Endodermal cell (in vitro differentiated cells): ENCODE measurements at places on chromosomes 5 and 9. TPM values are rescaled to one million over a fixed set of nuclear protein-coding genes. Genes with fewer than 3 reads are reported as not detected.

GRCh38 chr5:127565586-127566270 is 48.3 kb downstream of the PRRC1 start:
- H3K4me3 ChIP-seq: no peak overlapping the region
- no peaks in the 10 kb centered on the region for H3K27me3 ChIP-seq
- no peak for DNase-seq
- H3K27ac ChIP-seq: no peak overlapping the region
- no peaks in the 10 kb centered on the region for H3K36me3 ChIP-seq

DNA sequence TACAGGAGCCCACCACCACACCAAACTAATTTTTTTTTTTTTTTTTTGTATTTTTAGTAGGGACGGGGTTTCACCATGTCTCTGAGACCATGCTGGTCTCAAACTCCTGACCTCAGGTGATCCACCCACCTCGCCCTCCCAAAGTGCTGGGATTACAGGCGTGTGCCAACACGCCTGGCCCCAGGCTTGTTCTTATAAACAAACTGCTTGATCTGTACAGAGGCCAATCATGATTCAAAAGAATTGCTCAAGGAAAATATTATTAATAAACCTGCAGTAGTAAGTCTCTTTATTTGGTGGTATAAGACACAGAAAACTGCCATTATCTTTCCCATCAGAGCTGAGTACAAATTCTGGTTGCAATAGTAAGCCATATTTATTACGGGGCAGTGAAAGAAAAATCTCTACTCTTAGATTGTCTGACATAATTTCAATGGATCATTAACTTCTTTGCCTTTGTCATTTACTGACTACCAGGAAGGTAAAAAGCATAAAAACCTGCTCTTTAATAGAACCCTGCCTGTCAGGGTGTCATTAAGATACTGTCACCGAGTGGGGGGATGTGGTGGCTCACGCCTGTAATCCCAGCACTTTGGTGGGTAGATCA is 33.3 kb downstream of the RASEF start:
- H3K27ac ChIP-seq: no peak overlapping the region
- H3K4me3 ChIP-seq: no peak overlapping the region
- H3K36me3 ChIP-seq: no peaks in the 10 kb centered on the region
- H3K27me3 ChIP-seq: no peaks in the 10 kb centered on the region
- H3K4me1 ChIP-seq: no peaks in the 10 kb centered on the region

DNA sequence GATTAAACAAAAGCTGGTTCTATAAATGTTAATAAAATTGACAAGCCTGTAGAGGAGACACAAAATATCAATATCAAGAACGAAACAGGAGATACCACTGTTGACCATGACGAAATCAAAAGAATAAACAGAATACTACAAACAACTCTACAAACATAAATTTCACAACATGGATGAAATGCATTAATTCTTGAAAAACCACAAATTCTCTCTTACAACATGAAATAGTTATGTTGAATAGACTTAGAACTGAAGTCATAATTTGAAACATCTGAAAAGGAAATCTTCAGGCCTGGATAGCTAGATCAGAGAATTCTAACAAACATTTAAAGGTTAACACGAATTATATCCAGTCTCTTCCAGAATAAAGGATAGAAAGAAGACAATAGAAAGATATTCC is 6.9 kb upstream of the SPATA31C1 start:
- H3K4me3 ChIP-seq: no peak overlapping the region
- H3K4me1 ChIP-seq: no peaks in the 10 kb centered on the region
- H3K36me3 ChIP-seq: no peaks in the 10 kb centered on the region
- no peak overlapping the region for H3K27ac ChIP-seq
- no peak for DNase-seq

DNA sequence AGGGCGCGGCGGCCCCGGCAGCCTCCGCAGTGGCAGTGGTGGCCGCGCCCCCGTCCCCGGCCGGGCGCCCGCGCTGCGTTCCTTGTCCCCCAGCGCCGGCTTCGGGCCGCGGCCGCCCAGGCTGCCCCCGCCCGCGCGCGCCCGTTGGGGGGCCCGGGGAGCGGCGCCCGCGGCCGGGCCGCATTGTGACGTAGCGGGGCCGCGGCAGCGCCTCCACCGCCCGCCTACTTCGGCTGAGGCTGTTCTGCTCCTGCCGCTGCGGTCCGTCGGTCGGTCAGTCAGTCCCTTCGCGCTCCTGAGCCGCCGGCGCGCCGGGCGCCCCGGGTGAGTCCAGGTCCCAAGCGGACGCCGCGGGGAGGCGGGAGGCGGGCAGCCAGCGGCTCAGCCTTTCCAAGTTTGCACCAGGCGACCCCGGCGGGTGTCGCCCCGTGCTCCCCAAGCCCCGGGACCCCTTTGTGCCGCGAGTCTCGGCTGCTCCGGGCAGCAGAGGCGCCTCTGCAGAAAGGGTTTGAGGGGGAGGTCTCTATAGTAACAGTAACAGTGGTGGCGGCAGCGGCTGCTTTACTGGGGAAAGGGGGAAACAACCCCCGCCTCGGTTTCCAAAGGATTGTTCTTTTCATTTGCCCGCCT is at the start of gene SNCAIP:
Gene SNCAIP (plus strand): TSS at position 277 of the 630 bp plus-strand sequence. CDS start 78,898 bp downstream, outside the sequence.
- peak within 1 kb of the TSS; percentile 50 for H3K27ac ChIP-seq
- H3K27me3 ChIP-seq: peaks cover 68% of the 10 kb centered on the region
- no peaks in the 10 kb centered on the region for H3K36me3 ChIP-seq
- peaks cover 5% of the 10 kb centered on the region for H3K4me1 ChIP-seq
- peak within 1 kb of the TSS; percentile 82 for H3K4me3 ChIP-seq

GRCh38 chr9:73146111-73146815 is 5.4 kb upstream of the ANXA1 start:
- H3K27me3 ChIP-seq: no peaks in the 10 kb centered on the region
- no peak overlapping the region for H3K4me3 ChIP-seq
- H3K4me1 ChIP-seq: peaks cover 7% of the 10 kb centered on the region
- DNase-seq: no peak
- no peak overlapping the region for H3K27ac ChIP-seq
- no peaks in the 10 kb centered on the region for H3K36me3 ChIP-seq

MSX2 gene
- 2.3 to 4.2 TPM (median 2.8 TPM) in 3 replicates for total RNA-seq

GRCh38 chr5:101153526-101153925 is 250.4 kb upstream of the ST8SIA4 start:
- no peaks in the 10 kb centered on the region for H3K27me3 ChIP-seq
- no peaks in the 10 kb centered on the region for H3K4me1 ChIP-seq
- H3K27ac ChIP-seq: no peak overlapping the region
- no peaks in the 10 kb centered on the region for H3K36me3 ChIP-seq
- no peak for DNase-seq

SLC34A3 gene
- total RNA-seq: 0.11 TPM in 1 of 2 replicates, not detected in the other

DNA sequence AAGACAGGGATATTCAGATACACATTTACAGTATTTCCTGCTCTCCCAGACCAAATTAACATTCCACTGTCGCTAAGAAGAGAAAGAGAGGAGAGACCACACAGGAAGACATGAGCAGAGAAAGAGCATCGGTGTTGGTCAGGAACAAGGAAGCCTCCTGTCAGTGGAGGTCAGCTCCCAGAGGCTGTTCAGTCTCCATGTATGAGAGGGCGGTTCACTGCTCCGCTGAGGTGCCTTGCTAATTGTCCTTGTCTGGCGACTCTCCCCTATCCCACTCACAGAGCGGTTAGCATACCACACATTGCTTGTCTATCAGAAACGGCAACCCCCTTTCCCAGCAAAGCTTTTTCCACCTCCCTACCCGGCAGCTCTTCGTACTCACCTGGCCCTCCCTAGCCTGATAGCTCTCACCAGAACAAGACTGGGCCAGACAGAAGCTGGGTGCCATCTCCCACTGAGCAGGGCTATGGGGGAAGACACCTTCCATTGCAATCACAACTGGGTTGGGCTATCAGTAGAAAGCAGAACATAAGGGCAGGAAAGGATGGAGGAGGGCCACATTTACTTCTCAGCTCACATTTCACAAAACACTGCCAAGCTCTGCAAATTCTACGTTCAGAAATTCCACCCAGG is 58.6 kb upstream of the LMNB1 start:
- no peaks in the 10 kb centered on the region for H3K27me3 ChIP-seq
- H3K4me1 ChIP-seq: peaks cover 6% of the 10 kb centered on the region
- peak; percentile 92 for DNase-seq
- no peak overlapping the region for H3K27ac ChIP-seq
- no peaks in the 10 kb centered on the region for H3K36me3 ChIP-seq

NR2F1 gene
- total RNA-seq: 0.23 TPM in 1 of 2 replicates, not detected in the other

NACC2 gene
- 3.7 to 12.4 TPM (median 12.1 TPM) in 3 replicates for total RNA-seq

GRCh38 chr9:136671646-136672430 is 9.1 kb downstream of the EGFL7 start:
- H3K27ac ChIP-seq: no peak overlapping the region
- no peaks in the 10 kb centered on the region for H3K4me1 ChIP-seq
- peaks cover 5% of the 10 kb centered on the region for H3K36me3 ChIP-seq
- DNase-seq: peak; percentile 89
- H3K27me3 ChIP-seq: no peaks in the 10 kb centered on the region

ZDHHC11 gene
- 16.5 and 28.9 TPM in 2 replicates for total RNA-seq

- H3K36me3 ChIP-seq: no peaks in the 10 kb centered on the region
- DNase-seq: no peak
- no peaks in the 10 kb centered on the region for H3K27me3 ChIP-seq
- H3K27ac ChIP-seq: no peak overlapping the region
- no peaks in the 10 kb centered on the region for H3K4me1 ChIP-seq
- H3K4me3 ChIP-seq: no peak overlapping the region
Observed at GRCh38 chr9:132518626-132519025, 63.8 kb upstream of the BARHL1 start.

PIP5K1B gene
- 8.0 to 16.4 TPM (median 8.5 TPM) in 3 replicates for total RNA-seq

GRCh38 chr9:137798901-137799629 is 78.5 kb upstream of the CACNA1B start:
- no peak overlapping the region for H3K27ac ChIP-seq
- H3K36me3 ChIP-seq: peaks cover 62% of the 10 kb centered on the region
- H3K4me3 ChIP-seq: no peak overlapping the region
- no peak for DNase-seq
- no peaks in the 10 kb centered on the region for H3K27me3 ChIP-seq

SPAG8 gene
- total RNA-seq: 1.0 and 1.4 TPM in 2 replicates

PCDHA6 gene
- total RNA-seq: 4.3 to 6.2 TPM (median 6.0 TPM) in 3 replicates

GRCh38 chr9:89661956-89662717 is 57.3 kb downstream of the GADD45G start:
- H3K36me3 ChIP-seq: no peaks in the 10 kb centered on the region
- H3K27me3 ChIP-seq: no peaks in the 10 kb centered on the region
- peak; percentile 99 for DNase-seq

GRCh38 chr9:13904746-13905145 is 409.2 kb downstream of the NFIB start:
- no peak overlapping the region for H3K27ac ChIP-seq
- DNase-seq: no peak
- no peaks in the 10 kb centered on the region for H3K4me1 ChIP-seq
- no peaks in the 10 kb centered on the region for H3K36me3 ChIP-seq
- no peaks in the 10 kb centered on the region for H3K27me3 ChIP-seq
- H3K4me3 ChIP-seq: no peak overlapping the region

GRCh38 chr5:17275289-17276158 is 58.1 kb downstream of the BASP1 start:
- DNase-seq: no peak
- H3K36me3 ChIP-seq: peaks cover 28% of the 10 kb centered on the region
- no peaks in the 10 kb centered on the region for H3K27me3 ChIP-seq
- no peaks in the 10 kb centered on the region for H3K4me1 ChIP-seq

GRCh38 chr5:56026863-56027300 is 32.1 kb upstream of the IL6ST start:
- DNase-seq: no peak
- no peak overlapping the region for H3K4me3 ChIP-seq
- H3K27me3 ChIP-seq: no peaks in the 10 kb centered on the region
- H3K27ac ChIP-seq: no peak overlapping the region
- H3K4me1 ChIP-seq: no peaks in the 10 kb centered on the region

DNA sequence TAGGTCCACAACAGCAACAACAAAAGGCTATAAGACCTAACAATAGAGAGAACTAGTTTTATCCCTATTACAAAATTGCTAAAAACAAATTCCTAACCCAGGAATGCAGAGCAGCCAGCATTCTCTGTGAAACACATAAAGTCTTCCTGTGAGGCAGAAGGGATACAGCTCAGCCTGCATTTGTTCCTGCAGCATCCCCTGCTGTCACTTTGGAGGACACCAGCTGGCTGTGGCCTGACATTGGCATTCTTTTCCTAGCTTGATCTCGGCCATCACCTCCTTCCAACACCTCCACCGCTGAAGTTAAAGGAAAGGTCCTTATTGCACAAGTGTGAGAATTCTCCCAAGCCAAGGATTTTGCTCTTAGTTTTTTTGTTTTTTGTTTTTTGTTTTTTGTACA is 186.1 kb downstream of the SNCAIP start:
- H3K27ac ChIP-seq: no peak overlapping the region
- H3K4me3 ChIP-seq: no peak overlapping the region
- no peaks in the 10 kb centered on the region for H3K36me3 ChIP-seq
- DNase-seq: peak; percentile 86
- H3K4me1 ChIP-seq: peaks cover 13% of the 10 kb centered on the region

PDZD2 gene
- 2.9 to 6.6 TPM (median 5.6 TPM) in 3 replicates for total RNA-seq

DNA sequence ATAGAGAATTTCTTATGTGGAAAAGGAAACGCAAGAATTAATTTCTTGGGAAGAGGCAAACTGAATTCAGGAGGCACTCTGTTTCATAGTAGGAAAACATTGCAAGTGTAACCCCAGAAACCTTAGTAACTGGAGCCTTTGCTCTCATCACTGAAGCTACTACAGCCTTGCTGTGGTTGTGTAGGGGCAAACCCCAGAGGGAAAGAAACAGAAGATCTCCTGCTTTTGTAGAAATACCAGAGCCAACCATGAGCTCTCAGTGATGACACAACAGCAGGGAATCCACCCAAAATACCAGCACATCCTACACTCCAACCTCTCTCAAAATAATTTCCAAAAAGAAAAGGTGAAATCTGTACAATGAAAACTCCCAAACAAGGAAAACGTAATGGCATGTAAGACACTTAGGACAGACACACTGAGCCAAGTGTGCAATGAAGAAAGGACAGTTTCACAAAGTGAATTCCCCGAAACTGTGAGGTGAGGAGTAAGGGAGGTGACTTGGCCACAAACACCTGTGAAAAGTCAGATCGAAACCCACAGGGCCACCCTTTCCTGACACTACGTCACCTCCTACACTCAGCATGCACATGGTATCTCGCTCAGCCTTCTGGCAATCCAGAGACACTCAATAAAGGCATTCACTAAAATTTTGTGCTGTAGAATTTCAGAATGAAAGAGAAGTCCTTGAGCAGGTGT is 8.5 kb upstream of the ACSL6 start:
- H3K27me3 ChIP-seq: peaks cover 9% of the 10 kb centered on the region
- H3K36me3 ChIP-seq: no peaks in the 10 kb centered on the region
- no peak overlapping the region for H3K4me3 ChIP-seq
- no peak for DNase-seq
- H3K27ac ChIP-seq: no peak overlapping the region

GRCh38 chr9:911005-911404 is 65.5 kb upstream of the DMRT3 start:
- H3K4me1 ChIP-seq: no peaks in the 10 kb centered on the region
- no peaks in the 10 kb centered on the region for H3K36me3 ChIP-seq
- DNase-seq: peak; percentile 80
- no peak overlapping the region for H3K27ac ChIP-seq
- peaks cover 15% of the 10 kb centered on the region for H3K27me3 ChIP-seq

OTP gene
- total RNA-seq: not detected in 2 replicates

GRCh38 chr5:15183520-15183919 is 311.9 kb upstream of the ANKH start:
- H3K4me3 ChIP-seq: no peak overlapping the region
- no peaks in the 10 kb centered on the region for H3K27me3 ChIP-seq
- H3K27ac ChIP-seq: no peak overlapping the region
- no peaks in the 10 kb centered on the region for H3K4me1 ChIP-seq
- H3K36me3 ChIP-seq: no peaks in the 10 kb centered on the region
- DNase-seq: no peak
